ENCODE measurements at places on chromosomes 5 and 9.

DNA sequence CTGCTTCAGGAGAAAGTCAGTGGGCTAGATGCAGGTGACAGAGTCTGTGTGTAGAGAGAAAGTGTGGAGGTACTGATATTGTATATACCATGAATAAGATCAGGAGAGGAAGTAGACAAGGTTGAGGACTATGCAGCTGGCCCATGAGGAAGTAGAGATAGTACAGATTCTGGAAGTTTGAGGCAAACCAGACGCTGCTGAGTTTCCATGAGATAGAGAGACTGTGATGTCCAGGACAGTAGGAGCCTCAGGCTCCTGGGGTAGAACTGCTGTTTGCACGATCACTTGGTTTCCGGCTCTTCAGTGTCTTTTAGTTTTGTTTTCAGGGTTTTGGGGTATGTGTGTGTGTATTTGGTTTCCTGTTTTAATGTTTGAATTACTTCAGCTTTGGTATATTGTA lies 13.6 kb downstream of the OTULINL start:
- DNase-seq, result no peak

GRCh38 chr9:107888773-107889227 lies 399.2 kb upstream of the KLF4 start:
- no peak for DNase-seq

GRCh38 chr9:104589626-104590025 lies 9.6 kb downstream of the OR13C5 start:
- no peak for DNase-seq

GRCh38 chr5:81151546-81151945 lies 81.6 kb upstream of the CKMT2 start:
- no peak for DNase-seq

DNA sequence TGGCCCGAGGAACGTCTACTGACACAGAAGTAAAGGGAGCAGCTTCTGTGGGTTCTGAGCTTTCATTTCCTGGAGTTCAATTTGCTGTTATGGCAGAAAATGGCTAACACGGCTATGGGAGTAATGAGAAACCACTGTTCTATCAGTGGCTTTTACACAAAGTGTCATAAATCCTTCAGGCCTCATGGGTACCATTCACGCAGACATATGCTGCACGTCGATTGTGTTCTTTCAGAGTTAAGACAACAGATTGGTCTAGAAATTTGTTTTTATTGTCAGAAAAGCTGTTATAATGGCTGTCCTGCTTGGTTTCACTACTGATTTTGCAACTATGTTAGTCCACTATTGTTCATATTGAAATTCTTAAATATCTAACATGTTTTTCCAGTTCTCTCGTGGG lies 135.4 kb downstream of the ALDH1A1 start:
- DNase-seq, result no peak

DNA sequence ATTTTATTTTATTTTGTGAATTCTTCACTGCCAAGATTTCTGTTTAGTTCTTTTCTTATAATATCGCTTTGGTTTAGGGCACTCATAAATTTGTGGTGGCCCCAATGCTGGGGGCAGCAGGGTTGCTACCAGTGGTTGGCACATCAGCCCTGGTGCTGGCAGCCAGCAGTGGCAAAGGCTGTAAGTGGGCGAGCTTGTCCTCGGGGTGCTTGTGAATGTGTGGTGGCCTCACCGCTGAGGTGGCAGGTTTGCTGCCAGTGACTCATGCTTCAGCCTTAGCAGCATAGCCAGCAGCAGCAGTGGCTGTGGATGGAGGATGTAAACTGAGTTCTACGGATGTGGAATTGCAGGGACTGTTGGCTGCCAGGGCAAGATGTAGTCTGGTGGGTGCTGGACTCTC lies 262.9 kb upstream of the DMAC1 start:
- DNase-seq, result no peak

GRCh38 chr5:116883875-116884274 lies 309.3 kb upstream of the SEMA6A start:
- DNase-seq, result no peak

- no peak for DNase-seq
These were observed 14.8 kb upstream of the CTSV start for GRCh38 chr9:97053717-97054116.

DNA sequence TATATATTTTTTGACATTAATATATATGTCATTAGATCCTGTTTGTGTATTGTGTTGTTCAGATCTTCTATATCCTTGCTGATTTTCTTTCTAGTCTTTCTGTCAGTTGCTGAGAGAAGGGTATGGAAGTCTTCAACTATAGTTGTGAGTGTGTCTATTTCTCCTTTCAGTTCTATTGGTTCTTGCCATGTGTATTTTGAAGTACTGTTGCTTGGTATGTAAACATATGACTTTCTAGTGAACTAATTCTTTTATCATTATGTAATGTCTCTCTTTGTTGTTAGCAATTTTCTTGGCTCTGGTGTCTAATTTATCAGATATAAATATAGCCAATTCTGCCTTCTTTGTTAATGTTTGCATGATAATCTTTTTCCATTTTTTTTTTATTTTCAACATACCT lies 84.3 kb upstream of the CAST start:
- no peak for DNase-seq

- DNase-seq, result peak; percentile 50
These were observed 51.8 kb downstream of the IRX2 start for GRCh38 chr5:2699686-2700085.

DNA sequence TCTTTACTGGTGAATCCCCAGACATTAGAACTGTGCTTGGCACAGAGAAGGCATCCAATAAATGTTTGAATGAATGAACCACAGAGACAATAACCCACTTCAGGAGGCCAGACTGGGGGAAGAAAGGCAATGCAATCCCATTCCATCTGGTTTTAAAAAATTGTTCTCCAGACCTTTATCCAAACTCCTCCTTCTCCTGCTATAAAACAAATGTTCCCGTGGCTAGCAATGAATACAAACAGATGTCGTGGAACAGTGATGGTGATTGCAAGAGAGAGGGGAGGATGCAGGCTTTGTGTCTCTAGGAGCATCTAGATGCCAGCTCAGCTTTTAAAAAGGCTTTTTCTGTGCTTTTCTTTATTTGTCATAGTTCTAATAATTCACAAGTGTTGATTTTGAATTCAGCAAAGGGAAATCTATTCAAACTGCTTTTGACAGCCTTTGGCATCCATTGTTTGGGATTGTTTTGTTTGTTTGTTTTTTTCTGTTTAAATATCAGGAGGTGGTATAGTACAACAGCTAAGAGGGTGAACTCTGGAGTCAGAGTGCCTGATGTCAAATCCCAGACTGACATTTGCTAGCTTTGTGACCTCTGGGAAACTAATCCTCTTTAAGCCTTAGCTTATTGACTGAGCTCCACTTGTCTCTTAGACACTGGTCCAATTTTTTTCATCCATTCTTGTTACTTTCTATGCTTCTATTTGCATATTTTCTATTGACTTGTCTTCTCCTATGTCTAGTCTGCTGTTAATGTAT lies 59.1 kb downstream of the TNFSF15 start:
- DNase-seq, result no peak

- DNase-seq, result no peak
These were observed 21.2 kb downstream of the OTULIN start for GRCh38 chr5:14685757-14686156.

GRCh38 chr5:9401786-9402472 lies 143.9 kb downstream of the SEMA5A start:
- DNase-seq, result no peak

DNA sequence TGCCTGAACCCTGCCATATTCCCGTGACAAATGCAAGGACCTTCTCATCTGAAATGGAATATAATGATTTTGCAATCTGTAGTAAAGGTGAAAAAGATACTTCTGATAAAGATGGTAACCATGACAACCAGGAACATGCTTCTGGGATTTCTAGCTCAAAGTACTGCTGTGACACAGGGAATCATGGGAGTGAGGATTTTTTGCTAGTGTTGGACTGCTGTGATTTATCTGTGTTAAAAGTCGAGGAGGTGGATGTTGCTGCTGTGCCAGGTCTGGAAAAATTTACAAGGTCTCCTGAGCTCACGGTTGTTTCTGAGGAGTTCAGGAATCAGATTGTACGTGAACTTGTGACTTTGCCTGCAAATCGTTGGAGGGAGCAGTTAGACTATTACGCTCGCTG lies 33.5 kb downstream of the AOPEP start:
- no peak for DNase-seq

GRCh38 chr5:113197456-113198200 lies 221.0 kb downstream of the DCP2 start:
- no peak for DNase-seq

GRCh38 chr9:78606001-78606379 lies 309.1 kb downstream of the PSAT1 start:
- no peak for DNase-seq

DNA sequence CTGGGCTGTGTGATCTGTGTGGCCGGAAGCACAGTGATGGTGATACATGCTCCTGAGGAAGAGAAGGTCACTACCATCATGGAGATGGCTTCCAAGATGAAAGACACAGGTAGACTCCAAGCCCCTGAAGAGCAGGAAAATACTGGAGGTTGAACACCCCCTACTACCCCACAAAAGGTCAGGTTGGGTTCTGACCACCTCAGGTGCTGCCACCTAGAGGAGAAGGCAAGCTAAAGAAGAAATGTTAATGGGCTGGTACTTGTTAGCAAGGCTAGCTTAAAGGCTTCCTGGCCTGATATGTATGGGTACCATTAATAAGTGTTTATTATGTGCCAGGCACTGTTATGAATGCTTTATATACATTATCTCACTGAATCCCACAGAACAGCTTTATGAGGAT lies 11.7 kb downstream of the NIPAL4 start:
- DNase-seq, result no peak

DNA sequence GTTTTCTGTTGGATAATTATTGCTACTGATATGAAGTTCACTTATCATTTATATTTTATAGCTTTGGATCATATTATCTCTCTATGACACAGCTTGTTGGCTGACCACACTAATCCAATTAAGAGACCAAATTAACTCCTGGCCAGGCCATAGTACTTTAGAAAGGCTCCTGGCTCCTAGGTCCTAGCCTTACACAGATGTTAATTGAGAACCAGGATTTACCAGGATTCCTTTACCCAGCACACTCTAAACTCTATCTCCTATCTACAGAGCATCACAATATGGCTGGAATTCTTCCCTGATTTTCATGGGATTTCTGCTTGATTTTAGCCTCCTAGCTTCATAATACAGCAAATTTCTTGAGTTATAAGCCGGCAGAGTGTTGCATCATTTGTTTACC lies 80.3 kb downstream of the SLCO6A1 start:
- DNase-seq, result no peak

GRCh38 chr5:74546796-74547195 lies 93.7 kb downstream of the ENC1 start:
- no peak for DNase-seq

DNA sequence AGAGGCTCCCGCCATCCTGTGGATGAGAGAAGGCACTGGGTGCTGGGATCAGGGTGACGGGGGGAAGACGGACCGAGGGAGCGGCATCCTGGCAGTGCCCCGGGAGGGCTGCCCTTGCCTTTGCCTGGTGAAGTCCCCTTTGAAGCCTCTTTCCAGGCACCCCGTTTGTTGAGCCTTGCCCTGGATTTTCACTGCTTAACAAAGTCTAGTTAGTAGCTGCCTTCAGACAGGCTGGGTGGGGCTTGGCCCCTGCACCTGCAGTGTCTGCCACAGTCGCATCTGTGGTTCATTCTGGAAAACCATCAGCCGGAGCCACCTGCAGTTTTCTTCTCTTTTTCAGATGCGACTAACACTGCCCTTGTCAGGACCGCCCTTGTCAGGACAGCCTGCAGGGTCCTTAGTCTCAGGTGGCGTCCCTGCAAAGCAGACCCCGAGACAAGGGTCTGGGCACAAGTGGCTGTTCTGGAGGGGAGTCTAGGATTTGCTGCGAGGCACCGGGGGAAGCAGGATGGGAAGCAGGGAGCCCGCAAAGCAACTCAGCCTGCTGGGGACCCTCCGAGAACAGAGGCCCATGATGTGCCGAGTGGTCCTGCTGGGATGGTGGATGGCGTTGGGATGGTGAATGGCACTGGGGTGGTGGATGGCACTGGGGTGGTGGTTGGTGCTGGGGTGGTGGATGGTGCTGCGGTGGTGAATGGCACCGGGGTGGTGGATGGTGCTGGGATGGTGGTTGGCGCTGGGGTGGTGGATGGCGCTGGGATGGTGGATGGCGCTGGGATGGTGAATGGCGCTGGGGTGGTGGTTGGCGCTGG lies 147.9 kb upstream of the COL5A1 start:
- DNase-seq, result no peak

DNA sequence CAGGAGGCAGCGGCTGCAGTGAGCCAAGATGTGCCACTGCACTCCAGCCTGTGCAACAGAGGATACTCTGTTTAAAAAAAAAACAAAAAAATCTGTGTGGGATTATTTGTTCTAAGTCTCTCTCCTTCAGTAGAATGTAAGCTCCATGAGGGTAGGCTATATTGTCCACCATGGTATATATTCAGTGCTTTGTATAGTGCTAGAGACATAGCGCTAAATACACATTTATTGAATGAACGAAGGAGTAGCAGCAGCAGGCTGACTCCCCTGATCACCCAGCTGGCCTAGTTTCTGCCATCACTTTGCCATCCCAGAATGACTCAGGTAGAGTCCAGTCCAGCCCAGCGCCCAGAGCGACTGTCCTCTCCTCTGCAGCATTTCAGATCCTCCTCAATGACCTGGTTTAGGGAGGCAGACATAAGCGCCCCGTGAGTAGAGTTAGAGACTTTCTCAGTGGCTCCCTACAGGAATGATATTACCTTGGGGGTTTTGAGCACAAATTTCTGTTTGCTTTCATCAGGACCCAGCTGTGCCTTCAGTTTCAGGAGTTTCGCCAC lies 716 bp downstream of the HARS1 start:
- no peak for DNase-seq

DNA sequence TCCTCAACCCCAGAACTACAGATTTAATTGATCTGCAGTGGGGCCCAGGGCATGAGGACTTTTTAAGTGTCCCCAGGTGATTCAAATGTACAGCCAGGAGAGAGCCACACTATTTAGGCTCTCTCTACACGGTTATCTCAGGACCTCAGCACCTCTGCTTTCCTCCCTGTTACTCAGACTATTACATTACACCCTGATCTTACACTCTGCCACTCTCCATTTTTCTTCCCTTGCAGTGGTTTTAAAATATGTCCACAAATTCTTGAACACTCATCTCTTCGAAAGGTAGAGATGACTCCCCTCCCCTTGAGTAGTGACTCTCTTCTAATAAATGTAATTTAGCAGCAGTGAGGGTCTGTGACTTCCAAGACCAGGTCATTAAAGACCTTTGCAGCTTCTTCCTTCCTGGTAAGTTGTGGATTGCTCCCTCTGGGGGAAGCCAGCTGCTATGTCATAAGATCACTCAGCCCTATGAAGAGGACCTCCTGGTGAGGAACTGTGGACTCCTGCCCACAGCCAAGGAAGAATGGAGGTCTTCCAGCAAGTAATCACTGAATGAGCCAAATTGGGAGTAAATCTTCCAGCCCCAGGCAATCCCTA lies 87.5 kb upstream of the SSBP2 start:
- DNase-seq, result no peak

- no peak for DNase-seq
These were observed 124.1 kb downstream of the SYK start for GRCh38 chr9:90925581-90926257.

GRCh38 chr5:33445798-33446197 lies 5.0 kb downstream of the TARS1 start:
- DNase-seq, result no peak

DNA sequence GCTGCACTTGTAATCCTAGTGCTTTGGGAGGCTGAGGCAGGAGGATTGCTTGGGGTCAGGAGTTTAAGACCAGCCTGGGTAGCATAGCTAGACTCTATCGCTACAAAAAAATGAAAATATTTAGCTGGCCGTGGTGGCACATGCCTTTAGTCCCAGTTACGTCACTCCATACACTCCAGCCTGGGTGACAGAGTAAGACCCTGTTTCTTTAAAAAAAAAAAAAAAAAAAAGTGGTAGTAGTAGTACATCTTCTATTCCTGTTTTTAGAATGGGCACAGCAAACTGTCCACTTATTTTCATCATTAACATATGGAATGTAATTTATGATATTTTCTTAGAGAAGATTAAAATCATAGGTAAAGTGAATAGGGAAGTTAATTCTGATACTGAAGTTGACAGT lies 48.2 kb downstream of the TRIO start:
- no peak for DNase-seq

Measured in coronary artery (tissue), 2 donors.